Type B pancreatic cell (in vitro differentiated cells): ENCODE measurements at places on chromosomes 16 and 17. TPM values are rescaled to one million over a fixed set of nuclear protein-coding genes. Genes with fewer than 3 reads are reported as not detected.

DNA sequence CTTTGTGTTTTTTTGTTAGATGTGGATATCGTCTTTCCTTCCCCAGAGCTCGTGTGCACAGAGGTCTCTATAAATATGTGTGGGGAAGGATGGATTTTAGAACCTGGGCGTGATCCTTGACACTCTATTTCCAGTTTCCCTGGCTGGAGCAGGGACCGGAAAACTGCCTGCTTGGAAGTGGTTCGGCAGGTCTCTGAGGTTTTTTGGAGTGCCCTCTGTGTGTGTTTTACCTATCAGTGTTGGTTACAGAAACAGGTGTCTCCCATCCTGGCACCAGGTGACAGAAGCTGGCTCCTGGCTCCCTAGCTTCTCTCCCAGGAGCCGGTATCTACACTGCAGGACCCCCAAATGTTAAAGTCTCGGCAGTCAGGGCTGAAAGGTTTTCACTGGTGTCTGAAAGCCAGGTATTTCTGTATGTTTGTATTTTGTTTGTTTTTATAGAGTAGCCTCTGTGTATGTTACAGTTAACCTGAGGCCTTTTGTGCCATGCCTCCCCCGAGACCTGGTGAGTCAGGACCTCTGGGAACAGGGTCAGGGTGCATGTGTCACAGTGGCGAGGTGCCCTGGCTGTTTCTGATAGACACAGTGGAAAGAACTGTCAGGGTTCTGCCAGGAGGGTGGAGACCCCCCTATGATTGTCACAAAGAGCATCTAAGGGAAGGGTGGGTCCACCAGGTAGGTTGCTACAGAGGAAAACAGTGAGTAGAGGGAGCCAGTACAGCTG lies 31.3 kb downstream of the ZC3H18 start:
- DNase-seq: no peak
- H3K36me3 ChIP-seq: peaks cover 8% of the 10 kb centered on the region
- H3K4me3 ChIP-seq: no peak overlapping the region
- no peaks in the 10 kb centered on the region for H3K27me3 ChIP-seq
- H3K27ac ChIP-seq: no peak overlapping the region

DNA sequence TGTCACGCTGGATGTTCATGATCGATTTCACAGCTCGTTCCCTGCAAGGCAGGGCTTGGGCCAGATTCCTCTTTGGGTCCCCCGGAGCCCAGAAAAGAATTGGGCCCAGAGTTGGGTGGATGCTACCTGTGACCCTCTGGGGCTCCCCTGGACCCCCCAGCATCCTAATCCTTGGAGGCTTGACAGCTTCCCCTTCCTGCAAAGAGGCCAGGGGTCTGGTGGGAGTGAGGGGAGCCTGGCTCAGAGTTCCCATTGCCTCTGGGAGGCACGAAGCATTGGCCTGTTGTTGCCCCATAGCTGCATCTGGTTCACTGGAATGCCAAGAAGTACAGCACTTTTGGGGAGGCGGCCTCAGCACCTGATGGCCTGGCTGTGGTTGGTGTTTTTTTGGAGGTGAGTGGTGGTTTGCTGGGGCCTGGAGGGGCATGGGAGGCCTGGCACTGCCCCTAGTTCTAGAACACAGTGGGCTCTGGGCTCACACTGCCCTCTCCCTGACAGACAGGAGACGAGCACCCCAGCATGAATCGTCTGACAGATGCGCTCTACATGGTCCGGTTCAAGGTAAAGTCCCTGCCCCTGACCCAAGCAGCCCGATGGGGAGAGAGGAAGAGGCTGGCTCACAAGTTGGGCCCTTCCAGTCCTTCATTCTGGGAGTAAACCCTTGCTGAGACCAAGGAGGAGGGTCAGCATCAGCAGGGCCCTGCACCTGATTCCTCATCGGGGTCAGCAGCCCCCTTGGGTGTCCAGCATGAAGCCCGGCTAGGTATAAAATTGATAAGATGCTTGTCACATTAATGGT lies 7.2 kb downstream of the CA7 start:
- peaks cover 29% of the 10 kb centered on the region for H3K27me3 ChIP-seq
- no peak overlapping the region for H3K4me3 ChIP-seq
- H3K36me3 ChIP-seq: no peaks in the 10 kb centered on the region
- no peaks in the 10 kb centered on the region for H3K4me1 ChIP-seq
- no peak for DNase-seq

DNA sequence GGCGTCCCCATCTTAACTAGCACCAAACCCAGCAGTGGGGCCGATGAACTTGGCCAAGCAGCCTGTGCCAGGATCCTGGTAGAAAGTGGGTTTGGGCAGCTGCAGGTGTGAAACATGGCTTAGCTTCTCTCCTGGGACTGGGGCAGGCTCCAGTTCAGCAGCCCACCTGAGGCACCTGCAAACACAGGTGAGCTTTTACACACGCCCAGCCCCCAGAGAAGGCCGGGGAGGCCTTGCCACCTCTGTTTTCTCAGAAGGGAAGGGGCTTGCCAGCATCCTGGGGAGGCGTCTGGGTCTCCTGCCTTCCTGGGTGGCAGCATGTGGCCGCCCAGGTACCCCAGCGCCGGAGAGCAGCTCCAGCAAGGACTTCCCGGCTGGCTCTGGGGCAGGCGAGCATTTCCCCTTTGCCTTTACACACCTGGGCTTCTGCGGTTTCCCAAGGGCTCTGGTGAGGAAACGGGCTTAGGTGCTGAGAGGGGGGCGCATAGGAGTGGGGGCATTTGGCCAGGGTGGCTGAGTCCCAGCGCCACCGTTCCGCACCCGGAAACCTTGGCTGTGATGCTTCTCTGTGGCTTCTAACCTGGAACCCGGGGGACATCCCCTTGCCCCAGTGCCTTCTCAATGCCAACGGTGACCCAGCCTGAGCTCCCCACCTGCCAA lies 81.6 kb upstream of the CBX4 start:
- H3K4me3 ChIP-seq: no peak overlapping the region
- no peak for DNase-seq
- H3K27ac ChIP-seq: no peak overlapping the region
- no peaks in the 10 kb centered on the region for H3K36me3 ChIP-seq

GRCh38 chr16:31138621-31139578 lies 3.4 kb upstream of the PRSS8 start:
- no peak for DNase-seq
- peak overlapping the region; percentile 87 for H3K27ac ChIP-seq
- peak overlapping the region; percentile 74 for H3K4me3 ChIP-seq
- H3K4me1 ChIP-seq: peaks cover 21% of the 10 kb centered on the region
- H3K36me3 ChIP-seq: no peaks in the 10 kb centered on the region

GRCh38 chr17:45857977-45858708 lies 13.5 kb downstream of the SPPL2C start:
- DNase-seq: no peak
- no peaks in the 10 kb centered on the region for H3K4me1 ChIP-seq
- H3K27me3 ChIP-seq: peaks cover 33% of the 10 kb centered on the region
- H3K27ac ChIP-seq: no peak overlapping the region
- no peak overlapping the region for H3K4me3 ChIP-seq

DNA sequence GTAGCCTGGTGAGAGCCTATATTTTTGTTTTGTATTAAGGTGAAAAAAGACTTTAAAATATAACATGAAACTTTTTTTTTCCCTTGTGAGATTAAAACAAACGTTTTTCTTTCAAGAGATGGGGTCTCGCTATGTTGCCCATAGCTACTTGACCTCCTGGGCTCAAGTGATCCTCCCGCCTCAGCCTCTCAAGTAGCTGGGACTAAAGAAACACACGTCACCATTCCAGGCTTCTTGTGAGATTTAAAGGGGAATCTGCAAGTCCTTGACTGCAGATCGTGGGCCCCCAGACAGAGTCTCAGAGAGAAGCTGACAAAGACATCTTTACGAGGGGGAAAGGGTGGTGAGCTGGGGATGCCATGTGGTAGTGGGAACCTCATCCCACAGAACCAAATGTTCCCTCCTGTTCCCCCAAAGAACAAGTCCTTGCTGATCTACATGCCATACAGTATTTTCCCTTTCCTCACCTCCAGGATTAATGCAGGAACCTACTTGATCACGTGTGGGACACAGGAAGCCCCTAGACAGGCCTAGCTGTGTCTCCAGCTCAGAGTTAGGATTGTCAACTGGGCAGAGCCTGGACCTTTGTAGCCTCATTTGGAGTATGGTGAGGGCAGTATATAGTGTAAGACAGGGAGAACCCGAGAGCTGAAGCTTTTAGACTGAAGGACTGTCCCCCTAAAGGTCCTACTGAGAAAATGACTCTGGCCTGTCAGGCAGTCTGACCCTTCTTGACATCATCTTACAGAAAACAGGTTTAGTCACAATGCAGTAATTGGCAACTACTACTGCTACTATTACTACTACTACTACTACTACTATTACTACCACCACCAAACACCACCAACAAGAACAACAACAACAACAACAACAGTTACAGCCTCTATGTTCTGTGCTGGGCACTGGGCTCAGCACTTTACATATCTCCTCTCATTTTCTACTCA lies 4.1 kb downstream of the MAP3K14 start:
- H3K4me1 ChIP-seq: peaks cover 59% of the 10 kb centered on the region
- H3K4me3 ChIP-seq: peak overlapping the region; percentile 71
- DNase-seq: no peak

- peak overlapping the region; percentile 85 for H3K27ac ChIP-seq
- peak overlapping the region; percentile 94 for H3K4me3 ChIP-seq
- H3K4me1 ChIP-seq: peaks cover 19% of the 10 kb centered on the region
- peaks cover 5% of the 10 kb centered on the region for H3K36me3 ChIP-seq
- no peaks in the 10 kb centered on the region for H3K27me3 ChIP-seq
These were observed 498 bp downstream of the LRRC37B start for GRCh38 chr17:32007463-32008298.

DNA sequence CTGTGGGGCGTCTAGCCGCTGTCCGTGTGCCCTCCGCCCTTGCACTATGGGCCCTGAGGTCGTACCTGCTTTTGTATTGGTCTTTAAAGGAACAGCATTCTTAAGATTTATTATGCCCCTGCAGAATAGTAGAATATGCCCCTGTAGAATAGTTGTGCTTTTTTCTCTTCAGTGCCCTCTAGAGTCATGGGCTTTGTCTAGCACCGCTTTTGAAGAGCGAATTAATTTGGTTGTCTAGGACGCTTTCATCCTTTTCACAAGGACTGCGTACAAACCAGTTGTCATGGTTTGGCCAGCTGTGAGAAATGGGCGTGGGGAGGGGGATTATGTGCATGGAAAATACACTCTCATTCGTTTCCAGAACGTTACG lies 621 bp downstream of the CEP95 start:
- H3K4me3 ChIP-seq: peak overlapping the region; percentile 98
- H3K27me3 ChIP-seq: peaks cover 12% of the 10 kb centered on the region
- peaks cover 18% of the 10 kb centered on the region for H3K4me1 ChIP-seq
- DNase-seq: no peak
- H3K27ac ChIP-seq: peak overlapping the region; percentile 100

GRCh38 chr17:68006797-68007196 lies 10.5 kb upstream of the C17orf58 start:
- H3K4me1 ChIP-seq: no peaks in the 10 kb centered on the region
- no peaks in the 10 kb centered on the region for H3K27me3 ChIP-seq
- no peak overlapping the region for H3K27ac ChIP-seq

- no peak overlapping the region for H3K27ac ChIP-seq
- peaks cover 3% of the 10 kb centered on the region for H3K4me1 ChIP-seq
- peak overlapping the region; percentile 52 for H3K4me3 ChIP-seq
These were observed 1.7 kb upstream of the GJD3 start for GRCh38 chr17:40366076-40366860.

DNA sequence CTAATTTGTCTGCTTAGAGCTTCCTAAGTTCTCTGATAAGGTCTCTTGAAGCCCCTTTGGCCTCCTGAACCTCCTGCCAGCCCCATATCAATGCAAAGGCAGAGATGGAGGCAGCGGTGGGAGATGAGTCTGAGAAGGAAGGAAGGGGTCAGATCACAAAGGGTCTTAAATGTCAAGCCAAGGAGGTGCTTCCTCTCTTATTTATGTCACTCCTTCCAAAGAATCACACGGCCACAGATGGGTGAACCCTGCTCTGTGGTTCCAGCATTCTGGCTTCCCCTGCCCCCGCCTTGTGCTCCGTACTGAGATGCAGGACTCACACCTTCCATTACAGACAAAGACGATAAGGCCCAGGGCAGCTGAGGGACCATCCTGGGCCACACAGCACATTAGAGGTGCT lies 96.3 kb downstream of the GSG1L start:
- H3K27ac ChIP-seq: no peak overlapping the region
- no peaks in the 10 kb centered on the region for H3K36me3 ChIP-seq
- no peak for DNase-seq
- H3K4me3 ChIP-seq: no peak overlapping the region
- H3K27me3 ChIP-seq: peaks cover 13% of the 10 kb centered on the region

DNA sequence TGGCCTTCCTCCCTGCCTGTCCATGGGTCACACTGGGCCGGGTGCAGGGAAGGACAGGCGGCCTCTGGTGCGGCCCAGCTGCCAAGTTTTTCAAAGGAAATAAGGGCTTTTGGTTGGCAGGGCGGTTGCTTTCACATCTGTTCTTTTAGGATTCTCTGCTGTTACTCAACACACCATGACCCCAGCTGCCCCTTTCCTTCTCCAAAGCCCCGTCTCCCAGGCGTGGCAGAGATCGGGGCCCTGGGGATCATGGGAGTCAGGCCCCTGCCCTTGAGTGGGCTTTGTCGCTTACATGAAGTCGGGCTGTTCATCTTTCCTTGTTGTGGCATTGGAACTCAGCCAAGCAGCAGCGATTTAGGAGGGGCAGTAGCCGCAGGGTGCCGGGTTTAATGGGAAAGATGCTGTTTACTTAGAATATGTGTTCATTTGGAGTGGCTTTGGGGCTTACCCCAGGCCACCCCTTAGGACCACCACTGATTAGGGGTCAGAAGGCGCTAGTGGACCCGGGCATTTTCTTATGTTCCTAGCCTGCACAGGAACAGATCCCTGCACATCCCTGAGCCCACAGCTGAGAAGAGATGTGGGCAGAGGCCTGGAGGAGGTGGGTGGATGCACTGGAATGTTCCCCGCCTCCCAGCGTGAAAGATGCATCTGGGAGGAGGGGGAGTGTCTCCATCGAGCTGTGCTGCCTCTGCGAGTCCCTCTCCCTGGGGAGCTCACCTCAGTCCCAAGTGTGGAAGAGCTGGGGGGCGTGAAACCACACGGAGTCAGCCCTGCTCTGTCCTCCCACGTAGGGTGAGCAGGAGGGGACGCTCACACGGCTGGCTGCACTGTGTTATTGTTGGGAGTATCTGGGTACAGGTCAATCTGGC lies 6.8 kb upstream of the ADCY7 start:
- H3K4me3 ChIP-seq: peak overlapping the region; percentile 35
- H3K36me3 ChIP-seq: peaks cover 3% of the 10 kb centered on the region
- H3K4me1 ChIP-seq: peaks cover 39% of the 10 kb centered on the region
- peak; percentile 65 for DNase-seq

- H3K27ac ChIP-seq: no peak overlapping the region
- peaks cover 6% of the 10 kb centered on the region for H3K4me1 ChIP-seq
- peaks cover 4% of the 10 kb centered on the region for H3K36me3 ChIP-seq
- peaks cover 3% of the 10 kb centered on the region for H3K27me3 ChIP-seq
These were observed 18.7 kb downstream of the UTS2R start for GRCh38 chr17:82390015-82390859.

DNA sequence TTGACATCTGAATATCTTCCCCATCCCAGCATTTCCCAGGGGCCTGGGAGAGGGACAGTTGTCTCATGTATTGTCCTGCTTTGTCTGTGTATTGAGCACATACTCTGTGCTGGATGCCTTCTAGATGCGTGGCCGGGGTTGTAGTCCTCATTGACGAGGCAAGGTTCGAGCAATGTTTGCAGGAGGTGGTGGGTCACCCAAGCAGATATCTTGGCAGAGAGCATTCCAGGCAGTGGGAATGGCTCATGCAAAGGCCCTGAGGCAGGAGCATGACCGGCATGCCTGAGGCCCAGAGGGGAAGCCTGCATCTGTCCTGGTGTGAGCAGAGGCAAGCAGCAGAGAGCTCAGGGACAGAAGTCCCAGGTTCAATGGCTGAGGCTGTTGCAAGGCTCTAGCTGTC lies 17.5 kb downstream of the KRT33A start:
- H3K4me3 ChIP-seq: no peak overlapping the region
- peaks cover 8% of the 10 kb centered on the region for H3K4me1 ChIP-seq
- no peak overlapping the region for H3K27ac ChIP-seq
- H3K36me3 ChIP-seq: no peaks in the 10 kb centered on the region

GRCh38 chr16:48099455-48099854 lies 56.3 kb downstream of the ABCC12 start:
- peaks cover 3% of the 10 kb centered on the region for H3K27me3 ChIP-seq
- H3K36me3 ChIP-seq: no peaks in the 10 kb centered on the region
- H3K4me1 ChIP-seq: no peaks in the 10 kb centered on the region

MYH11 gene
- total RNA-seq: 0.43 TPM in 1 of 2 replicates, not detected in the other

TVP23A gene
- total RNA-seq: 0.62 and 2.5 TPM in 2 replicates
